Effector memory CD8-positive, alpha-beta T cell (primary cell): ENCODE measurements at places on chromosomes 5 and 9.

GRCh38 chr5:80761966-80762365 is 107.2 kb upstream of the DHFR start:
- DNase-seq = no peak

GRCh38 chr9:103037508-103038477 is 42.7 kb downstream of the CYLC2 start:
- no peak for DNase-seq

- no peak for DNase-seq
These were observed 102.9 kb downstream of the ZFAND5 start for GRCh38 chr9:72262063-72262462.

GRCh38 chr5:167908606-167909005 is 382.8 kb upstream of the WWC1 start:
- DNase-seq = no peak

DNA sequence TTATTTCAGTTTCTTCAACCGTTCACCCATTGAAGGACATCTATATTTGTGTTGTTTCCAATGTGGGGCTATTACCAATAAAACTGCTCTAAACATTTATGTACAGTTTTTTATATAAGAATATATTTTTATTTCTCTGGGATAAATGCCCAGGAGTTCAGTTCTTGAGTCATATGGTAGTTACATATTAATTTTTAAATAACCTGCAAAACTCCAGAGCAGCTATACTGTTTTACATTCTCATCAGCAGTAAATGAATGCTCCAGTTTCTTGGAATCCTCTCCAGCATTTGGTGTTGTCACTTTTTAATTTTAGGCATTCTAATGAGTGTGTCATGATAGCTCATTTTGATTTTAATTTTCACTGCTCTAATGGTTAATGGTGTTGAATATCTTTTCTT is 36.2 kb downstream of the CDK7 start:
- no peak for DNase-seq
